Pancreas (tissue), 10 donors: ENCODE measurements at places on chromosomes 3 and 15.

DNA sequence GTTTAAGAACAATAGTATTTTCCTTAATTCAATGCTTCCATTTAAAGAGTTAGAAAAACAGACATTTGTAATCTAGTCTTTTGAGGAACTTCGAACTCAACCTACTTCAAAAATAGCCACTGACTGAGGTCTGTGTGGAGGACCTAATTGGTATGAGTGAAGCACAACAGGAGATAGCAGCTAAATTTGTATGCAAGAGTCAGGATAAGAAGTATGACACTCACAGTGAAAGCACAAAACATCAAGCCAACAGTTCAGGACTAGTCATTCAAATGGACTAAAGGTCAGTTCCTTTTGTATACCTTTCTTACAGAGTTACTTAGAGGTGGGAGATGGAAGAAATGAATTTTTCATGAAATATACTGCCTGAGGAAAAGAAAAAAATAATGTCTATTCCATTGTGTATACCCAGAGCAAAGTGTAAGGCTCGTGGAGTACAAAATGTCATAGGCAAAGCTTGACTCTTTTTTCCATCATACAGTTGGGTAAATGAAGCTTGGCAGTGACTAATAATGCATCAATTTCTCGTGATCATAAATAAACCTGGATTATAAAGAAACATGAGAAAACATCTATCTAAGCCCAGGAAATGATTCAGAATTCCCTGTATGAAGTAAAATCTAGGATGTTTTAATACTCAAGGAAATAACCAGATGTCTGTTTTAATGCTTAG is 1005.2 kb upstream of the CADM2 start:
- H3K4me1 ChIP-seq, result no peaks in the 10 kb centered on the region
- no peaks in the 10 kb centered on the region for H3K27me3 ChIP-seq
- H3K36me3 ChIP-seq, result no peaks in the 10 kb centered on the region
- no peak overlapping the region for H3K27ac ChIP-seq
- DNase-seq, result no peak

DNA sequence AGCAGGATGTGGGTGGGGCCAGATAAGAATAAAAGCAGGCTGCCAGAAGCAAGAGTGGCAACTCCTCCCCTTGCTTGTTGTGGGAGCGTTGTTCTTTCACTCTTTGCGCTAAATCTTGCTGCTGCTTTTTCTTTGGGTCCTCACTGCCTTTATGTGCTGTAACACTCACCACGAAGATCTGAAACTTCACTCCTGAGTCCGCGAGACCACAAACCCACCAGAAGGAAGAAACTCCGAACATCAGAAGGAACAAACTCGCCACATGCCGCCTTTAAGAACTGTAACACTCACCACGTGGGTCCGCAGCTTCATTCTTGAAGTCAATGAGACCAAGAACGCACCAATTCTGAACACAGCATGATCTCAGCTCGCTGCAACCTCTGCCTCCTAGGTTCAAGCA is 72.9 kb downstream of the IL12A start:
- no peak overlapping the region for H3K4me3 ChIP-seq
- DNase-seq, result no peak
- H3K4me1 ChIP-seq, result no peaks in the 10 kb centered on the region
- no peaks in the 10 kb centered on the region for H3K27me3 ChIP-seq
- no peaks in the 10 kb centered on the region for H3K36me3 ChIP-seq

DNA sequence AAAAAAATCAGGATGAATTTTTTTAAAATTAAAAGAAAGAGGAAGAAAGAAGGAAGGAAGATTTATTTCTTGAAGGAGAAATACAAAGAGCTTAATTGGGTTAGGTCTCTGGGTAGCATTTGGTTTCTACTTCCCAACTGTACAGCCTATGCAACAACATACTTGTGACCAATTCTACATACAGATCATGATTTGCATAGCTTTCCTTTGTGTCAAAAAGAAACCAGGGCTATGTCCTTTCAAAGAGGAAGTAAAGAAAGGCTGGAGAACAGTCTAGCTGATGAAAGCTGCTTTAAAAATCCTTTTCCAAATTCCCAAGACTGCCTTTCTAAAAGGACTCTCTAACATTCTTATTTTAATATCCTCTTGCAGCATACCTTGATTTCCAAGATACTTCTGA is 6.1 kb upstream of the HGD start:
- peaks cover 22% of the 10 kb centered on the region for H3K4me1 ChIP-seq
- DNase-seq, result no peak
- no peaks in the 10 kb centered on the region for H3K27me3 ChIP-seq
- H3K27ac ChIP-seq, result no peak overlapping the region
- no peak overlapping the region for H3K4me3 ChIP-seq

GRCh38 chr3:160106905-160107861 is 118.0 kb upstream of the C3orf80 start:
- H3K36me3 ChIP-seq, result no peaks in the 10 kb centered on the region
- H3K27me3 ChIP-seq, result no peaks in the 10 kb centered on the region
- H3K4me3 ChIP-seq, result no peak overlapping the region
- no peak overlapping the region for H3K27ac ChIP-seq

- no peaks in the 10 kb centered on the region for H3K27me3 ChIP-seq
- no peak overlapping the region for H3K27ac ChIP-seq
- H3K4me1 ChIP-seq, result peaks cover 4% of the 10 kb centered on the region
- H3K4me3 ChIP-seq, result no peak overlapping the region
Observed at GRCh38 chr3:66338927-66339326, 118.1 kb downstream of the SLC25A26 start.
